Activated CD4-positive, alpha-beta memory T cell treated with anti-CD3 and anti-CD28 coated beads for 36 hours (primary cell): ENCODE measurements at places on chromosomes 4 and X.
A peak's percentile ranks its signal among the peaks of the same experiment; 100 is the strongest.

- DNase-seq = no peak
Measured at GRCh38 chrX:119783026-119783425, 8.4 kb downstream of the RPL39 start.

DNA sequence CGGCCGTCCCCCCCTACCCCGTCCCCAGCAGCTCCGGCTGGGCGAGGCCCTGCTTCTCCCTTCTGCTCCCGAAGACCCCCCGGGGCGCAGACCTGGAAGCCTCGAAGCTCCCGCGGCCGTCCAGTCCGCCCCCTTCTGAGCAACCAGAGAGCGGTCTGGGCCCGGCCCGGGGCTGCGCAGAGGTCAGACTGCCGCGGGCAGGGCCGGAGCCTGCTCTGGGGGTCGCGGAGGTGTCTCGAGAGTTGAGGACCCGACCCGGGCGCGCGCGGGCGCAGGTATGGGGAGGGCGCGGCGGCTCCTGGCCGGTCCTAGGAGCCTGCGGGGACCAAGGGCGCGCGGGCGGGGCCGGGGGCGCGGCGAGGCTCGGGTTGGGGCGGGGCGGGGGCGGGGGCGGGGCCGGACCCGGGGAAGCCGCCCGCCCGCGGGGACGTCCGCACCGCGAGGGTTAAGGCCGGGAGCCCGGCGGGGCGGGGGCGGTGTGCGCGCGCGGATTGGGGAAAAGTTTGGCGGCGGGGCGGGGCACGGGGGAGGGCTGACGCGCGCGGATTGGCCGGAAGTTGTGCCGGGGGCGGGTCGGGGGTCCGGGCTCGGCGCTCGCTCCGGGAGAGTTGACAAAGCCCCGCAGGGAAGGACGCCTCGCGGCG, at the start of gene FGFRL1:
Gene FGFRL1 (plus strand): TSS at position 605 of the 644 bp plus-strand sequence. CDS start 860 bp downstream, outside the sequence.
- DNase-seq = peak; percentile 95

DNA sequence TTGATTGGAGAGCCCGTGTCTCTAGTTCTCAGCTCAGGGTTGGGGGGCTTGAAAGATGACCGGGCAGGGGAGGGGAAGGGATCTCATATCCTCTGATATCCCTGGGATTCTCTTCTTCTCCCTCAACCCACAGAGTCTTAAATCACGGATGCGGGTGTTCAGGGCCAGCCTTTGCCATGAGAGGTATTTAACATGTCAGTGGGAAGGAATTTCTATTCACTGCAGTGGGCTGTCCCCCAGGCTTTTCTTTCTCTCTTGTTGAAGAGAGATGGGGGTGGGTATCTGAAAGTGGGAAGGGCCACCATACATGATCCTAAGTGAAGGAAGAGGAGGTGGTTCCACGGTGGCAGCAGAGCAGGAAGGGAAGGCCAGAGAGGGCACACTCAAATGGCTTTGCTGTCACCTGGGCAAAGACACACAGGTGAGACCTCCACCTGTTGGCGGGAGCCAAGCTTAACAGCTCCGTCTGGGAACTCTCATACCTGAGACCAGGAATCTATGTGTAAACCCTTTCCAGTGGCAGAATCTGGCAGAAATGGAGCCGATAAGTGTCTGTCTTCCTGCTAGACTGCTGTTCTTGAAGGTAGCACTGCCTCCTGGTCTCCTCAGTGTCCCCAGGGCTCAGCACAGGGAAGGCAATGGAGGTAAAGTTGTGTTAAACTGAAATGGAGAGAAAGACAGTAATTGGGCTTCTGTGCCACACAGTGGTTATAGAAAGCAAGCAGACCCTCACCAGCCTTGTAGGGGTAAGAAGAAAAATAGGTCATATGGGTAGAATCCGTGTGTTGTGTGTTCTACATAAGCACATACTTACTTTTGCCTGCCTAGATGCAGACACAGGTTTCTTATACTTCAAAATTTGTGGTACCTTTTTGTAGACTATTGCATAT, 49.4 kb downstream of the RHOH start:
- no peak for DNase-seq

DNA sequence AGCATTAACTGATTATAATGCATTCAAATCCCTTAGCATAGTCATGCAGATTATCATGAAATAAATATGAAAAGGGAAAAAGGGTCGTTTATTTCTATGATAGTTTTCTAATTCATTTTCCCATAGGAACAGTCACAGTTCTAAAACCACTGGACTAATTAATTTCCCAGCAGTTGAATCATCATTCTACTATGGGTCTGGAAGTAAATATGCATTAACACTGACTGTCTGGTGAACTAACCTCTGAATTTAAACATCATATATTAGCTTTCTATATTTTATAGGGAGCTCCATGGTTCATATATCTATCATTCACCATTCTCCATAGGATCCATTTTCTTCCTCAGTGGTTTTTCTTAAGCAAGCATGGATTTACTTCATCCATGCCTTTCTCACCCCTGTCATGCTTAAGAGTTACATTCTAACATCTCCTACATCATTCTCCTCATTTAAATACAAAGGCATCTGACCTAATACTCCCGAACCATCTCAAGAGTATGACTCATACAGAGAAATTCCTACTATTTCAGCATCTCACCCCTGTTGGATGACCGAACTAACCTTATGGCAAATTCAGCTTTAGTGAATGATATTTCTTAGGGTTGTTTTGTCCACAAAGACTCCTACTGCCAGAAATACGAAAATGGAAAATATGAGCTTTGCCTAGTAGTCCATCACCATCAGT, 198.7 kb upstream of the ADAMTS3 start:
- no peak for DNase-seq

DNA sequence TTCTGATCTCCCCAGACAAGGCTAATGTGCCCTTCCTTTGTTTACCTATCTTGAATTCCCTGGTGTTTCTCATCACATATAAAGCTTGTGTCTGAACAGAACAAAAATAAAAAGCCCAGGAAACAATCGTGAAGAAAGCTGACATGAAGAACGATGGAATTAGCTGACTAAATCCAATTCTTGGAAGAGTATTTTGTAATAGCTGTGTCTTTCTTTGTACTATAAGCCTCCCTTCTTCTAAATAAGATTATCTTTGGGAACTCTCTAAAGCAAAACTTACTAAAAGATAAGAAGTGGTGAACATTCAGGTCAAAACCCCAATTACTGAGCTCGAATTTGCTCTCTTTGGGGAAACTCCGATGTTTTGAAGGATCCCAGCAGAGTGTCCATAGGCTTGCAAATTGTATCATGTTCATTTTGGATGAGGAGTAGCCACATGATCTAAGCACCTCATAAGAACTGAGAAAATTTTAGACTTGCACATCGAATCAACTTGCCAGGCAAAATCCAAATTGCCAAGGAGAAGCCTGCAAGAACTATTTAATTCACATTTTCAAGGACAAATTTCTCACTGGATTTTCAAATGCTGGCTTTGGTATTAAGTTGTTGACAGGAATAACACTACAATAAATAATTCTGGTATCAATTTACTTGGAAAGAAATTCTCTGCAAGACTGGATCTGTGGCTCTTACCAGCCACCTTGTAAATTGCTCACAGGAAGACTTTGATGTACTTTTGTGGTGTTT, 106.2 kb downstream of the LNX1 start:
- no peak for DNase-seq

DNA sequence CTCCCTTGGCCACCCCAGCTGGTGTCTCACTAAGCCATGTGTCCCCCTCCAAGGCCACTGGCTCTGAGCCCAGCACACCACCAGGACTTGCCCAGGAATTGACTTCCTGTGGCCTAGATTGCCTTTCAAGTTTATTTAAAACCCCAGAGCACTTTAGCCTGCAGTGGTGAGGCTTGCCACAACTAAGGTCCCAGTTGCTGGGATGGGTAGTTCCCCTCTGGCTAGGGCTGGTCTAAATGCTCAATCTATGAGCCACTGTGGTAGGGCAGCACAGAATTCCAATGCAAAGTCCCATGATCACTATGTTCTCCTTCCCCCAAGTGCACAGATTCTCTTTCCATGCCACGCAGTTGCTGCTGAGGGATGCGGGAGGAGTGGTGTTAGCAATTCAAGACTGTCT, 61.1 kb upstream of the HCCS start:
- DNase-seq = no peak

DNA sequence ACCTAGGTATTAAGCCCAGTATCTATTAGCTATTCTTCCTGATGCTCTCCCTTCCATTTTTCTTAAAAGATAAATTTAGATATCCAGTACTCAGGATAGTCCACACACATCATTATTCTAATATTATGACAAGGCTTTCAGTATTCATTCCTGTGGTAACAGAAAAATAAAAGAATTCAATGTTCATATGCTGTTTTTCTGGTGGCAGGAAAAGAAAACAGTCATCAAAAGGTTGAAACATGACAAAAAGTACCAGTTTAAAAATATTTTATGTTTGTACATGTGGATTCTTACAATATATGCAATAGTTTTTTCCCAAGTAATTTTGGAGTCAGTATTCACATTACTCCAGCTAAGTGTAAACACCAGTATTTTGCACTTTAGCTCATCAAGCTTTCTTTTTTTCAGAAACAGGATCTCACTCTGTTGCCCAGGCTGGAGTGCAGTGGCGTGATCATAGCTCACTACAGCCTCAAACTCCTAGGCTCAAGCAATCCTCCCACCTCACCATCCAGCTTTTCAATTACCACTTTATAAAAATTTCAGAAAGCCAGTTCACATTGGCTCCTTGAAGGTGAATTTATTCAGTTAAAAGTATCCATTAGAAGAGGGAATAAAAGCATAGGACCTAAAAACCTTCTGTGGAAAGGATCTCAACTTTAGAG, 2.3 kb downstream of the APBB2 start:
- DNase-seq = no peak

DNA sequence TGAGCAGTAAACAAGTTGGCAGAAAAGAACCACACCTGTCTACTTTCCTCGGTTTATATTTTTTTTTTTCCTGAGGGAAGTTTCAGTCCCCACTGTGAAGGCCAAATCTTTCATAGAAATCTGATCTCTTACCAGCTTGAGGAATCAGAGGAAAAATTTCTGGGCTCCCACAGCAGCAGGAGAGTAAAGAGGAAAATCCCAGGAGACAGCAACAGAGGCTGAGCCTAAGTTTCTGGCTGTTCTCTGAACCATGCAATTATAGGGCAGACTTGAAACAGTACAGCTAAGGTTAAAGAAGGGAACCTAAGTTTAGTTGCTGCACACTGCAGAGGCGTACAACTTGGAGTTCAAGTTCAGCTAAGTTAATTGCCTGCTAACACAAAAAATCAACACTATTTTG, 1090.9 kb upstream of the INTU start:
- DNase-seq = no peak

DNA sequence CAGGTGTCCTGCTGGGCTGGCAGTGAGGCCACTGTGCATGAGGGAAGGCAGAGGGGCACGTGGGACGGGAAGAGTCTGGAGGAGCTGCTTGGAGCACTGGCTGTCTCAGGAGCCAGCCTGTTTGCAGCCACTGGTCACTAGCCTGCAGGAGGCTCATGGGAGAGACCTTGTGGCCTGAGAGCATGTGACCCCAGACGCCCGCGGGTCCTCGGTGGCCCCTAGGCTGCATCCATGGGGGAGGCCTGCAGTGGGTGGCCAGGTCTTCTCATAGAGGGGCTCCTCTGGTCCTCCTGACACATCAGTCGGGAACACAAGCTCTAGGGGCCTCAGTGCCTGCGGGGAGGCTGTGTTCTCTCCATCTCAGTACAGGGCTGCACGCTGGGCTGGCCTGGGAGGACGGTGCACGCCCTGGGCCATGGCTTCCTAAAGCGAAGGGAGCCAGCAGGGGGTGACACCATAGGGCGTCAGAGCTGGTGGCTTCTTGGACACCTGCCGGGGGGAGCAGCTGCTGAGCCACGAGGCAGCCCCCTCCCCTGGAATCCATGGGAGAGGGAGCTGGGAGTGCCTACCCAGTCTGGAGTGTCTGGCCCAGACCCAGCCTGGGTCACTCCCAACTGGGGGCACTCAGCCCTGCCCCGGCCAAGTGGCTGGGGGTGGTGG, 12.3 kb downstream of the NAT8L start:
- DNase-seq = no peak

DNA sequence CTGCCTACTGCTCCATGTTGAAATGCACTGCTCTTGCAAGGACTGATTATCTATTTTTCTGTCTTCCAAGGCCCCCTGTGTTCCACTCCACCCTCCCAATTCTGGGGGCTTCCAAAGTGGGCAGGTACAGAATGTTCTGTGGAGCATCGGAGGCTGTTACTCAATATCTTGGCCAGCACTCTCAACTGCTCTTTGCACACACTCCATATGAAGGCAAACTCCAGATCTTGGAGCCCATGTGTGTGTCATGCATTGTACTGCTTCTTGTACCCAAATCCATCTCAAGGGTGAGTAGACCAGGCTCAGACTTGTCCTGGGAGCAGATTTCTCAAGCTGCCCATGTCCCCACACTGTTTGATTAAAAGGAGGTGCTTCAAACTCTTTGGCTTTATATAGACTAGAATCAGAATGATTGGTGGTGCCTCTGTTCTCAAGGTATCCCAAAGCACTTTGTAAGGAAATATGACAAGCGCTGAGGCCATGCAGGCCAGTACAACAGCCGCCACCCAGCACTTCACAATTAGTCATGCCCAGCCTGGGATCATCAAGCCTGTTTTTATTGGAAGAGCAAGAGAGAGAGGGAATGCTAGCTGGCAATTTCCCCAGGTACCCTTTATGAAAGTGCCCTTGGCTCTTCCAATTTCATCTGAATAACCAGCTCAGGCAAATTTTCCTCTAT, 44.3 kb downstream of the AR start:
- DNase-seq = no peak

DNA sequence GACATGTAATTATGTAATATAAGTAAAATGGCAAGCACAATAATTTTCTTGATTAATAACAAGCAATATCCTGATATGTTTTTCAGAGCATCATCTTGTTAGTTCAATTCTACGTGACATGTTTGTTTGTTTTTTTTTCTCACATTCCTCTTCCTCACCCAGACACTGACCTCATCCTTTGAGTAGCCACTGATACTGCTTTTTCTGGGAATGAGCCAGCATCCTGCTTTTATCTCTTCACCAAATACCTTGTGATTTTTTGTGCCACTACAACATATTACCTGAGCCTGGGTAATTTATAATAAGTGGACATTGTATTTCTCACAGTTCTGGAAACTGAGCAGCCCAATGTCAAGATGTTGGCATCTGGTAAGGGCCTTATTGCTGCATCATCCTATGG, 484.0 kb downstream of the NAF1 start:
- no peak for DNase-seq

GRCh38 chr4:154622598-154622997, 10.1 kb upstream of the FGG start:
- no peak for DNase-seq

GRCh38 chr4:22191565-22191964, 243.0 kb upstream of the KCNIP4 start:
- DNase-seq = no peak

- no peak for DNase-seq
Measured at GRCh38 chr4:8023696-8024033, 84.0 kb upstream of the AFAP1 start.

- DNase-seq = no peak
Measured at GRCh38 chr4:3860061-3860912, 94.1 kb downstream of the ADRA2C start.

- no peak for DNase-seq
Measured at GRCh38 chrX:54479136-54480111, 16.6 kb downstream of the FGD1 start.

- DNase-seq = no peak
Measured at GRCh38 chr4:101224358-101225218, 122.7 kb downstream of the PPP3CA start.

GRCh38 chr4:152805071-152805650, 25.4 kb downstream of the ARFIP1 start:
- DNase-seq = no peak

GRCh38 chrX:22268706-22269105, 4.0 kb upstream of the CBLL2 start:
- no peak for DNase-seq
